ENCODE measurements at places on chromosomes 13 and 19.

GRCh38 chr19:41913538-41914423 is 14.5 kb downstream of the ERFL start:
- DNase-seq, result no peak

- no peak for DNase-seq
These were observed 964 bp downstream of the PAK4 start for GRCh38 chr19:39126312-39127187.

DNA sequence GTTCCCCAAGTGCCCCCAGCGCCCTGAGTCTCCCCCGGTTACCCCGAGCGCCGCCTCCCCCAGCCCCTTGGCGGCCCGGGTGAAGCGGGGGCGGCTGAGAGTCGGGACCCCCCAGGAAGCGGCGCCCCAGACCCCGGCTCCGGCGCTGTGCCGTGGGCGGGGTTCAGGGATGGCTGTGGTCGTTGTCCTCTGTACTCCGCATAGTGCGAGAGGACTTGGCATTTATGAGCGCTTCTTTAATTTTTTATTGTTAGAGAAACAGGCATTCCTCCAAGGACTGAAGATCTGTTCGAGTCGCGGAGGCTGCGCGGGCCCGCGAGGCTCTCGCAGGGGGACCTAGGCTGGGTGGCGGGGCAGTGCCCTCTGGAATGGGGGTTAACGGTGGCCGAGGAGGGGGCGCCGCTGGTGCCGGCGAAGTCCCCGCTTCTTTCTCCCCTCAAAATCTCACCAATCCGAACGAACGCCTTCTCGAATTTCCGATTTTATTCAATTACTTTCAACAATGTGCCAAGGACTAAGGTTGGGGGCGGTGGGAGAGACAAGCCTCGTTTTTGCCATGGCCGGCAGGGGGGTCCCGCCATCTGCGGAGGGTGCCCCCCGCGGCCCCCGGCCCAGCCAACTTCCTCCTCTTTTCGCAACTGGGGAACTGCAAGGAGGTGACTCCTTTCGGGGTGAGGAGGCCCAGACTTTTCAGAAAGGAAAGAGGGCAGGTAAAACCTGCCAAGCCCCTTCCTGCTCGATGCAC is 596 bp upstream of the GJB2 start:
- no peak for DNase-seq

- DNase-seq, result no peak
These were observed 1342.5 kb upstream of the SLC10A2 start for GRCh38 chr13:104408733-104409132.

GRCh38 chr19:58009666-58010301 is 7.2 kb upstream of the ZNF606 start:
- DNase-seq, result peak; percentile 18

DNA sequence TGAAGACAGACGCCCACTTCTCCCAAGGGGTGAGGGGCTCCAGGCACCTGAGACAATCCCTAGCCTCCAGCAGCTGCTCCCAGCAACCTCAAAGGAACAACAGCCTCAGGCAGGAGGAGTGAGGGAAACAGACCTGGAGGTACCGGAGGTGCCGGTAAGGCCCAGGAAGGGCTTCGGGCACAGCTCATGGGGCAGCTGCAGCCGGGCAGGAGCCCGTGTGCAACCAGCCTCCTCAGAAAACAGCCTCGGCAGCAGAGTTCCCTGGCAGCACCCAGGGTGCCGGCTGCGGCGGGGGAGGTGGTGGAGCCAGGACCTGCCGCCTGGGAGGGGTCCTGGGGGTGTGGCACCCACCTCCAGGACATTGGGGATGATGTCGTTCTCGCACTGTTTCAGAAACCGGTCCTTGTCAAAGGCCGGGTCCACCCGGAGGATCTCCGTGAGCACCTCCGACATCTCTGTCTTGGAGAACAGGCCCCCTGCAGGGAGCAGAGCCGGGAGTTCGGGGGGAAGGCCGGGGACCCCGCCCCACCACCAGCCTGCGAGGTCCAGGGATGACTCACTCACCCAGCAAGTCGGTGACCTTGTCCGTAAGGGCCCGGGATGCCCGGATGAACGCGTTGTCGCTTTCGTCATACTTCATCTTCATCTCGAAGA is 6.5 kb upstream of the CTXN1 start:
- DNase-seq, result no peak

- DNase-seq, result no peak
These were observed 138.5 kb downstream of the ZAR1L start for GRCh38 chr13:32176696-32177095.

- DNase-seq, result no peak
These were observed 15.5 kb downstream of the MKNK2 start for GRCh38 chr19:2035590-2035991.

GRCh38 chr19:6014551-6015135 is 36.7 kb upstream of the RANBP3 start:
- DNase-seq, result no peak

DNA sequence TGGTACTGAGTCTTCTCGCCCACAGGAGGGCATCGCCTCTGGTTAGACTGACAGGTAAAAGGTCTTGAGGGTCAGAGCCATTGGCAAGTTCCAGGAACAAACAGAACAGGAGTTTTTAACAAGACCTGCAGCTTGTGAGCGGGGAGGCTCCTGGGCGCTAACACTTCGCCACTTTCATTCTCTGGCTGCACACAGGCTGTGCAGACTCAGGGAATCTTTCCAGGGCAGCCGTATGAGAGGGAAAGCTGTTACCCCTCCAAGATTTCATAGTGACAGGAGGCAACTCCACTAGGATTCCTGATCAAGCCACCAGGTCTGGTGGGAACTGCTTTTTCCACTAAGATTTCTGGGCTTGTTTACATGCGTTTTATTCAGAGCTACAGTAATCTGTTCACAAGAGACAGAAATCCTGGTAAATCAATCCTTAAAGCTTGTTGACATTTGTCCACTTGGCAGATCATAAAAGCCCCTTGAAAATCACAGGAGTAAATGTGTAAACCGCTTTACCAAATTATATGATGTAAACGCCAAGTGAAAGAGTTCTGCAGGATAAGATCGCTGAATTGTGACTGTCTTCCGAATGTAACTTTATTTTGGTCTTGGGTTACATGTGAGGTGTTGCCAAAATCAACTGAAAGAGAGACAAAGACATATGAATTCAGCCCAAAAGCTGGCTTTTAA is 190.6 kb downstream of the MZT1 start:
- DNase-seq, result no peak

DNA sequence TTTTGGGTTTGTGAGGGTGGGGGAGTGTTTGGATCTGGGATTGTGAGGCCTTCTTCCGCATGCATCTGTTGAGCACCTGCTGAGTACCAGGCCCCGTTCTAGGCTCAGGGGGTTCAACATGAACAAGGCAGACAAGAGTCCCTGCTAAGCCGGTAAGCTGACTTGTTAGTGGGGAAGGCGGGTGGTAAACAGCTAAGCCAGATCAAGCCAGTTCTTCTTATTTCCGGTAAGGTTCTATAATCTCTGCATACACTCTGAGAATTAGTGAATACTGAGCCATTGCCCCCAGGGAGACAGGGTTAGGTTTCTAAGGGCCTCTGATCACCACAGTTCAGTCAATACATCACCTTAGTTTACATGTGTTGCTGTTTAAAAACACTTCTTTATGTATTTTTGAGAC is 9.9 kb upstream of the EHD2 start:
- DNase-seq, result no peak

DNA sequence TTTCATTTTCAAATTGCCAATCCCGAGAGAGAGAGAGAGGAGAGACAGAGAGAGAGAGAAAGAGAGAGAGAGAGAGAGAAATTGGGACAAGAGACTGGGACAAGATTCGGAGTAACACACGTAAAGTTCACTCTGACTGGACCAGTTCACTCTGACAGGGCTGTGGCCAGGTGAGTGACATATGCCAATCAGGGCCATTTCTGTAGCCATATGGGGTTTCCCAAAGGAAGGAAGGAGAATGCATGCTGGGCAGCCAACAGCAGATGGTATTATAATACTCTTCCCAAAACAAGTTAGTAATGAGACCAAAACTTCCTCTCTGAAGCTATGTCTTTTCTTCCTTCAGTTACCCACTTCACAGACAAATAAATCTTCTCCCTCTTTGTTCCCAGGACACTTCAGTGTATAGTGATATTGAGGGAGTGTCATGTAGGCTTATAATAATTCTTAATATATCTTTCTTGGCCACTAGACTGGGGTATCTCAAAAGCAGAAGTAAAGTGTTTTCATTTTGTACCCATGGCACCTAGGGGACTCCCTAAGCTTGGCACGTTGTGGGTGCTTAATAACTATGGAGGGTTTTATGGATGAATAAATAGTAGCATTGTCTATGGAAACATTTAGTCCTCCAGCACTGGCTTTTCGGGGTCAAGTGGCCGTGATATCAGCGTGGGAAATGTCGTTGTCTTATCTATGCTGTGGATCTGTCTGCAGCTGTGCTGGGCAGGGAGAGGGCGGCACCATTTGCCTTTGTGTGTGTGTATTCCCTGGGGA is 51.6 kb downstream of the SERP2 start:
- no peak for DNase-seq

DNA sequence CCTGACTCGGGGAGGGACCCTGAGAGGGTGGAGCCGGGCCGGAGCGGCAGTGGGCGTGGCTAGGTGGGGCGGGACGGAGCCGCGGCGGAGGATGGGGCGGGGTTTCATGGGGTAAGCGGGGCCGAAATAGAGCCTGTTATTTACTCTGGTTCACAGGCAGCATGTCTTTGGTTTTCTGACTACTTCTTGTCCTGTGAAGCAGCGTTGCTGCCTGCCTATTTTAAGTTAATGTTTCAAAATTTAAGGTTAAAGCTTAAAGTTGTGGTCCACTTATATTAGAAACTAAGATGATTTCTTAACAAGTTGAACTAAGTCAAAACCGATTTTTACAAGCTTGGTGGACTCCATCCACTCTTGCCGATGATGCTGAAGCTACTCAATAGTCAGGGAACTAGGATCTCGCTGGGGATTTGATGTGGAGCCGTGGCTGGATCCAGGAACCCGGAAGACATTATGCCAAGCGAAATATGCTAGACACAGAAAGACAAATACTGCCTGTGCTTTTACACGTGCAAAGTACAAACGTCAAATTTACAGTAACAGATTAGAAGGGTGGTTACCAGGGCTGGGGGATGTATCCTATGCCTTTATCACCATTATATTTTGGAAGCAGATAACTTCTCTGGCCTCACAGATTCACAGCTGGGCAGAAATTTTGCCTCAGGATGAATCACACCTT is 433 bp upstream of the ZNF616 start:
- no peak for DNase-seq

GRCh38 chr13:37229931-37230330 is 124.5 kb upstream of the CSNK1A1L start:
- DNase-seq, result no peak

DNA sequence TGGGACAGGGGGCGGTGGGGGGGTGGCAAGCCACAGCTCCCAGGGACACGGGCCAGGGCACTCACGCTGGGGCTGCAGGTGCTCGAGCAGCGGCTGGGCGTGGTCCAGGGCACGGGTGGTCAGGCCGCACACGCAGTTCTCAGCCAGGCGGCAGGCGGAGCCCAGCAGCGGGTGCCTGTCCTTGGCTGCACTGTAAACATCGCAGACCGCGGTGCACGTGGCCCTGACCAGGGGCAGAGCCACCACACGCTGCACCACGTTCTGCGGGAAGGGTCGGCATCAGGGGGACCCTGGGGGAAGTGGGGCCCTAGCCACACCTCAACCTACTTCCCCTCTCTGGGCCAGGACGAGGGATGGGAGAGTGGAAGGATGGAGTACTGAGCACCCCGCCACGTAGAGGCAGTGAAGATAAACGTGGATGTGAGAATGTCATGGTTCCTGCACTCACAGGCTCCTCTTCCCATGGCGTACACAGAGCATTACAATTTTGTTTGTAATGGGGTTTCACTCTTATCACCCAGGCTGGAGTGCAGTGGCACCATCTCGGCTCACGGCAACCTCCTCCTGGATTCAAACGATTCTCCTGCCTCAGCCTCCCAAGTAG is 3.4 kb downstream of the PLIN5 start:
- DNase-seq, result no peak

DNA sequence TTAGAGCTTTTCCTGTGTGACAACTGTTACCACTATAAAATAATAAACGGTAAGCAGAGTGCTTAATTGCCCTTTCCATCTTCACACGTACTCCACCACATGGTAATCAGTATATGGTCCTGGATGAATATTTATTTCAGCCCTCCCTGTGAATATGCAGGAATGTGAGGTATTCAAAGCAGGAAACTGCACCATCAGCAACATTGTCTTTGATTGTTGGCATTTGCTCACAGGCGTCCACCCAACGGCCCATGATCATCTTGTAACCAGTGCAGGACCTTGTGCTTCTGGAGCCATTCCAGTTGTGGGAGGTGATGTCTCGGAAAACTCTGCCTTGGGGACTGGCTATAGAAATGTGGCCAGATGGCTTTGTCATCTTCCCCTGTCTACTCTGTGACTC is 132.6 kb downstream of the COG6 start:
- DNase-seq, result no peak

GRCh38 chr13:59776924-59777690 is 386.6 kb downstream of the DIAPH3 start:
- no peak for DNase-seq

- DNase-seq, result no peak
These were observed 5.5 kb downstream of the ACTMAP start for GRCh38 chr19:40744554-40745401.

DNA sequence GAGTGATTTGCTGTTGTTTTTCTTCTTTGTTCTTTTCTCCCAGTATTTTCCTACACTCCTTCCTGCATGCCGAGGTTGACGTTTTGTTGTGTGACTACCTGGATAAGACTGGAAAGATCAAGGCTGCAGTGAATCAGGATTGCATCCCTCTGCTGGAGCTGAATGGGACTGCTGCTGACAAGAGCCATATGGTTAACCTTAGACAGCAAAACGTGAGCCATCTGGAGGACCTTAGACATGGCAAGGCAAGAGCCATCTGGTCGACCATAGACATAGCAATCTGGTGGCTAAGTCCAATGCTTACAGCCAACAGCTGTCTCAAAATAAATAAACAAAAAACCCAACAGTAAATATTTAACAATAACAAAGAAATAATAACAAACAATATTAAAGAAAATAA is 42.6 kb upstream of the ZNF91 start:
- no peak for DNase-seq

DNA sequence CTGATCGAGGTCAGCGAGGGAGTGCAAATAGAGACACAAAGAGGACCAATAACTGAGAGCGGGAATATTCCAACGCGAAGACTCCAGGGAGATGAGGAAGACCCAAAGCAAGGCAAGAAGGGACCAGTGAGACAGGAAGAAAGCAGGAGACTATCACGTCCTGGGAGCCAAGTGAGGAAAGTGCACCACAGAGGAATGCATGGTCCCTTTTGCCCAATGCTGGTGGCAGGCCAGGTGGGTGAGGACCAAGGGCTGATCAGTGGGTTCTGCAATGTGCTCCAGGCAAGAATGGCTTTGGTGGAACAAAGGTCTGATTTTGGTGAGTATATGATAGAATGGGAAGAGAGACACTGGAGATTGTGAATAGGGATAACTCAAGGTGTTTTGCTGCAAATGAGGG is 25.4 kb downstream of the CHST8 start:
- no peak for DNase-seq

DNA sequence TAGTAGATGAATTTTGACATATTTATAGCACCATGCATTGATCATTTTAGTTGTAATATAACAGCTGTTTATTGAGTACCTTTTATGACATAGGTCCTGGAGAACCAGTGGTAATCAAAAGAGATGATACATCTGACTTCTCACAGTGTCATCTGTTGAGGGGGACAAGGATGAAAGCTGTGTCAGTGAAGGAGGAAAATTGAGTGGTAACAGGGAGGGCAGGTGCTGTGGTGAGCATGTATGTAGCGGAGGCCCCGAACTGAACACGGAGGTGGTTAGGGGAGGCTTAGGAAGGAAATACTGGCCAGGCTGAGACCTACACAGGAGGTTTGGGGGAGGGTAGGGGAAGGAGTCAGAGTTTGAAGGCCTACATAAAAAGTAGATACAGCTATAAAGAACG is 199.7 kb downstream of the GGACT start:
- DNase-seq, result no peak
